ENCODE measurements at places on chromosomes 7 and 10.

DNA sequence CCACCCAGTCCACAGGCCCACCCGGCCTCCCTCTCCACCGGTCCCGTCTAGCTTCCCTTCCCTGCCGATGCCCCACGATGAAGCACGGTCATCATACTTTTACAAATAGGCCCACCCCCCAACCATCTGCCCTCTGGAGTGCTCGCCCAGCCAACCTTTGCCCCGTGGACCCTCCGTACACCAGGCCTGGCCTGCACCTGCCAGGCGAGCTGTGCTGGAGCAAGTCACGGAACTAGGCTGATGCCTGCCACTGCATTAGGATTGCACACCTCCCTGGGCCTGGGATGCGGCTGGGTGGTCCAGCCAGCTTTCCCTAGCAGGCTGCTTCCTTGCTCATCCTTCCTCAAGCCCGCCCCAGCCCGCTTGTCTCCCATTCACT, 44.7 kb downstream of the PPIF start:
- no peak for DNase-seq

GRCh38 chr7:101575168-101575567, 53.9 kb downstream of the MYL10 start:
- DNase-seq, result no peak

DNA sequence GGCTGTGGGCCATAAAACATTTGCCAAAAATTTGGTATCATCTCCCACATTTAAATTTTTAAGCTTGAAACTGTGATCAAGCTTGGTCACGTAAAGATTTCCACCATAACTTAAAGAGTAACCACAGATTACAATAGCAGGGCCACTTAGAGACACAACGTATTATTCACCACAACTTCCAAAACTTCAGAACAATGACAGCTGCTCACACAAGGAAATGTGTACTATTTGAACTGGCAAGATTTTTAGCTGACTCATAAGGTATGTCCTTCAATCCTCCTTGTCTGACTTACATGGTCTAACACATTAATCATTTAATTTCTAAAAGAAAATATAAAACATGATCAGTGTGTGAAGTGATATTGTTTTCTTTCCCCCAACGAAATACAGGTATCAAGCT, 234.5 kb downstream of the PARD3 start:
- no peak for DNase-seq

GRCh38 chr10:11265484-11265883, 247.8 kb downstream of the CELF2 start:
- no peak for DNase-seq

GRCh38 chr10:84179059-84179710, 5.6 kb downstream of the GPR15LG start:
- no peak for DNase-seq

GRCh38 chr7:17155529-17155928, 142.9 kb upstream of the AHR start:
- DNase-seq, result no peak

DNA sequence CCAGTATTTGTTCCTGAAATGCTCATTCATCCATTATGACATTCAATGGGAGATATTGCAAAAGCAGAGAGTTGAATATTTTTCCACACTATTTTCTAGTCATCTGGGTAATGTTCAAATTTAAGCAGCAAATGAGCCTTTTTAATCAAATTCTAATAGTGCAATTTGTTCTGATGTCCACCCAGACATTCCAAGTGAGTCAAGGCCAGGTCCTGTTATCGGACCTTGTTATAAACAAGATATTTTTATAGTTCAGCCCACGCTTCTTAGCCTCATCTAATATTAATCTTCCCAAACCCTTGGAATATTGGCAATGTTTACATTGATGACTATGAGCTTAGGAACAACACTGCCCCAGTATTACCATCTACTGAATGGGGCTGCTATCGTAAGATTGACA, 500.1 kb upstream of the PHF14 start:
- DNase-seq, result no peak

- no peak for DNase-seq
These were observed 59.4 kb downstream of the SEMA3C start for GRCh38 chr7:80859272-80859970.

GRCh38 chr10:113389969-113390368, 162.9 kb upstream of the HABP2 start:
- DNase-seq, result no peak

DNA sequence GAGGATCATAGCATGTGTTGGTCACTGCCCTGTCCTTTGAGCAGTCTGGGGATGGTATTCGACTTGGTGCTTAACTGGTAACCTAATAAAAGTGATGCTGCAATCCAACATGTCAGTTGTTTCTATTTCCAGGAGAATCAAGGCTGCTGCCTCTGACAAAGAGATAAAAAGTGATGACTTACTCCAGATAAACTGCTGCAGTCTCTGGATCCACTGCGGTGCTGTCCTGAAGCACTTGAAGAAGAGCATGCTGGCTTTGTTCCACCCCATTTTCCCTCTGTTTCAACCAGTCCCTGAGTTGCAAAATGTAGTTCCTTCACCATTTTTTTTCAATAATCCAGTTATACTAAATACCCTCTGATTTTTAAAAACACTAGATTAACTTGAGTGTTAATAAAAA, 403.5 kb upstream of the ANKRD30A start:
- no peak for DNase-seq

DNA sequence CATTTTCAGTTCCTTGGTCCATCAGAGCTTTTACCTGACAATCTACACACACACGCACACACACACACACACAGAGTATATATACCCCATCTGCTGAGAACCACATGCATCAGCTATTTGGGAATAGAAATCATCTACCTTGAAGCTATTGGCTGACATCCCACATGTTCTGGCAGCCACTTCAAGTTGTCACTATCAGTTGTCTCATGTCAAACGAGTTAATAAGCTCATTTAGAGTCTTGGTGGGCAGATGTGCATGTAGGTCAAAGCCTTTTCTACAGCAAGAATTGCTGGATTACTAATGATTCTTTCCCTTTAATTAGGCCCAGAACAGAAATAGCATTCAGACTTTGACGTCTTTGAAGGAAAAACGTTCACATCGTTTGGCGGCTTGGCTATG, 36.8 kb downstream of the COL28A1 start:
- DNase-seq, result no peak

DNA sequence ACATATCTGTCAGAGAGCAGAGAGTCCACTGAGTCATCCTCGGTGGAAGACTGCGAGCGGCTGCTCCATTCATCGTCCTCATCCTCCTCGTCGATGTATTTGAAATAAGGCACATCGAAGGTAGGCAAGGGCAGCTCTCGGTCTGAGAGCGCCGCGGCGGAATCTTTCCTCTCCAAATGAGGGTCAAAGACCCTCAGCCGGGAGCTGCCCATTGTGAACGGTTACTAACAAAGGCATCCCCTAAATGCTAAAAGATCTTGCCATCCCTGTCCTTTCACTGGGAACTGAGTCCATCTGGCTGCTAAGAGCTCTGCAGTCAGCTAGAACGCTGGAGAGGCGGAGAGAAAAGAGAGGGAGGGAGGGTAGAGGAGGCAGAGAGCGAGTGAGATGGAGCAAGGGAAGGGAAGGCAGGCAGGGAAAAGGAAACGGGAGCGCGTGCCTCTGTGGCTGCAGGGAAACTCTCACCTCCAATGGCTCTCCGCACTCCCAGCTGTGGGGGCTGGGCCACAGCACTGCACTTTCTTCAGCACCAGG, 163.4 kb downstream of the RAPGEF5 start:
- DNase-seq, result no peak

DNA sequence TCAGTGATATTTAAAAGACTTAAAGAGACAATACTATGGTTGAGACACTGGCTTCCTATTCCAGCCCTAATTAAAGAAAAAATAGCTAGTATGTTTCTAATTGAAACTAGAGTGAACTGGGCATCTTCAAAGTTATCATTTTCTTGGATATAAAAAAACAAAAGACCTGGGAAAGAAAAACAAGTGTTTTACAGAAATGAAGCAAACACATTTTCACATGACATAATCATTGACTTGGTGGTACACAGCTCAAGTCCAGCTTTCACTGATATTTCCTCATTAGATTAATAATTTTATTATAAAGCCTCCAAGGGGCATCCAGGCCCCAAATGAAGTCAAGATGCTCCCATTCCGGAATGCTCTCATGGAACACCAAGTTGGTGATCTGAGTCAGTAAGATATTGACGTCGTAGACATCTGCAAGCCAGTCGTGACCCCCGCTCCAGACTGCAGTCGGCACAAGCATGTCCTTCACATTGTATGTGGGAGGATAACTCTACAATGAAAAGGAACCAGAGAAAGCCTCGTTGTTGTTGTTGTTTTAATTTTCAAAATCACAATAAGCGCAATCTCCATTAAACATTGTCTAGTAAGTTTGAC, 7.5 kb upstream of the CH25H start:
- DNase-seq, result no peak

- no peak for DNase-seq
These were observed at the start of gene CNNM1 for GRCh38 chr10:99329304-99329553. CNNM1 (plus strand) TSS chr10:99329356; CDS start chr10:99329388, 32 bp downstream.

DNA sequence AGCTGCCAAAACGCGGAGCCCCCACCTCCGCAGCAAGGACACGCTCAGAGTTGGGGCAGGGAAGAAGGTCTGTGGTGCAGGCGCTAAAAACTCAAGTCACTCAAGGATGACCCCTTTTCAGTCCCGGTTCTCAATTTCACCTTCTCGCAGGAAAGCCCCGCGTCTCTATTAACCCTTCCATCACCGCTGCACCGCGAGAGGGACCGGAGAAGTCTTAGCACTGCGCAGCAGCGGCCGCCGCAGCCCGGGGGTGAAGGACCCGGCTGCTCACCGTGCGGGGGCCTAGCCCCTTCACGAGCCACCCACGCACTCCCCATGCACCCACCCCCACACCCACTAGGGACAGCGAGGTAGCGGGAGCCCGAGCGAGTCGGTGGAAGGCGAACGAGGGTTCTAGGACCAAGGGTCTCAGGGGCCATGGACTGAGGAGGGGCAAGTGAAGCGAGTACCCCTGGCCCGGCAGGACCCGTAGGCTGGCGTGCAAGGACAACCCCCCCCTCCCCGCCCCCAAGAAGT, 162.9 kb downstream of the SH3PXD2A start:
- DNase-seq, result no peak

- no peak for DNase-seq
These were observed 3.5 kb downstream of the ASB13 start for GRCh38 chr10:5662708-5663579.

GRCh38 chr7:98265841-98266271, 13.8 kb upstream of the TECPR1 start:
- DNase-seq, result no peak

All from CD4-positive, CD25-positive, alpha-beta regulatory T cell (primary cell).